ENCODE measurements at places on chromosomes 6 and 20.

GRCh38 chr6:118896339-118897136 lies 2.6 kb downstream of the ASF1A start:
- DNase-seq, result peak; percentile 58

- peak; percentile 69 for DNase-seq
Observed at GRCh38 chr6:79949233-79949632, 1.9 kb upstream of the ELOVL4 start.

DNA sequence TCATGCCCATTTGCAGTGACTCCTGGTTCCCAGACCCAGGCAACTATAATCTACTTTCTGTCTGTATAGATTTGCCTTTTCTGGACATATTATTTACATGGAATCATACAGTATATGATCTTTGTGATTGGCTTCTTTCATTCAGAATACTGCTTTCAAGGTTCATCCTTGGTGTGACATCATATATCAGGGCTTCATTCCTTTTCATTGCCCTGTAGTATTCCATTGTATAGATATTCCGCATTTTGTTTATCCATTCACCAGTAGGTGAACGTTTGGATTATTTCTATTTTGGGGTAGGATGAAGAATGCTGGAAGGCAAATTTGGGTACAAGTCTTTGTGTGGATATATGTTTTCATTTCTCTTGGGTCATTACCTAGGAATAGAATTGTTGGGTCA lies 36.1 kb downstream of the PPP1R16B start:
- no peak for DNase-seq

- DNase-seq, result peak; percentile 19
Observed at GRCh38 chr20:31484001-31484400, 8.9 kb downstream of the REM1 start.

DNA sequence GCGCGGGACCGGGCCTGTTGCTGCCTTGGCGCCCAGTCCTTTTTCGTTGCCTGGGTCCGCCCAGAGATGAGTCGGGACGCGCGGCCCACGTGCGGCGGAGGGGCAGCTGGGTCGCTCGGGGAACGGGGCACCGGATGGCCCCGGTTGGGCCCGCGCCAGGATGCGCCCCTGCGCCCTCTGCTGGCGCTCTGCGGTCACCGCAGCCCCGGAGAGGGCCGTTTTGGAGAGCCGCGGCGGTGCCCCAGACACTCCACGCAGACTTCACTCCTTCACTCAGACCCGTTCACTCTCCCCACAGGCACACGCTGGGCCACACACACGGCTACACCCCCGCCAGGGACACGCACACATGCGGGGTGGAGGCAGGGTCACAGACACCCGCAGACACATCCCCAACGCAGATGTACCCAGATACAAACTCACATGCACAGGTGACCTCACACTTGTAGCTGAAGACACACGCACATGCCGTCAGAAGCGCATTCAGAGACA lies 38.8 kb downstream of the SRC start:
- peak; percentile 67 for DNase-seq

DNA sequence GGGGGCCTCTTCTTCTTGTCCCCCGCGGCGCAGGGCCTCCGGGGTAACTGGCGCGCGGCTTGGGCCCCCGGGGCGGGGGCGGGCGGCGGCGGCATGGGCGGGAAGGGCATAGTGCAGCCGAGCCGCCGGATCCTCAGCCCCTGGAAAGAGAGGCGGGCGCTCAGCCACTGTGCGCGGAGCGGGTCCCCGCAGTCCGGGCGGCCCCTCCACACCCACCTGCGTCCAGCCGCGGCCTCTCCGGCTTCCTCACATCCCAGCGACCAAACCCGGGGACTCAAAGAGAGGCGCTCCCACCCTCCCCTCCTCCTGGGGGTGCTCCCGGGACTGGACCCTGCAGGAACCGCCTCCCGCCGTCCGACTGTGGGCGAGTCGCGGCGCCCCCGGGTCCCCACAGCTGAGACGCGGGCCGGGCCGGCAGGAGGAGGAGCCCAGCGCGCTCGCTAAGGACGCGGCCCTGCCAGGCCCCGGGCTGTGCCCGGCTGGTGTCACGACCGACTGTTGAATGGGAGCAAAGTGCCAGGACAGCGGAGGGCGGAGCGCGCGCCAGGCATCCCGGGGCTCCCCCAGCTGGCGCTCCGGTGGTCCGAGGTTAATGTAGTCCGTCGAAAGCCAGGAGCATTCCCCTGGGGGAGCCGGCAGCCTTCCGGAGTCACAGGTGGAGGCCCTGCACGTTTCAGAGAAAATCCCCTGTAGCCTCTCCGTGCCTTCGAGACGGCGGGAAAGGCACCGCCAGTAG lies at the start of gene PRR18:
PRR18 (minus strand) TSS at position 360 of the 736 bp plus-strand sequence; CDS start at position 110, 250 bp downstream.
- no peak for DNase-seq

DNA sequence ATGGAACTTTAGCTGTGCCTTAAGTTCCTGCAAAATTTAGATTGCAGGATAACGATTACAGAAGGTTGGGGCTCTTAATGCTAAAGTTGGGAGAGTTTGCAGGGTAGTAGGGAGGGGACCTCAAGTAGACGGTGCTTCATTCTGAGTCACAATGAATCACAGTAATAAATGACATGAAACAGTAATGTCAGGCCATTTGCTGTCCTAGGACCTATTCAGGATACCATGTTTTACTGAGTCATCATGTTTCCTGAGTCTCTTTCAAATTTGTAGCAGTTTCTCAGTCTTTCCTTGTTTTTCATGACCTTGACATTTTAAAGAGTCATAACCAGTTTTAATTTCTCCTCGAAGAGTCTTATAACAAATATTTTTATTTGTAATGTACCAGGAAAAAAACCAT lies 406.9 kb upstream of the MAP3K7 start:
- DNase-seq, result no peak

DNA sequence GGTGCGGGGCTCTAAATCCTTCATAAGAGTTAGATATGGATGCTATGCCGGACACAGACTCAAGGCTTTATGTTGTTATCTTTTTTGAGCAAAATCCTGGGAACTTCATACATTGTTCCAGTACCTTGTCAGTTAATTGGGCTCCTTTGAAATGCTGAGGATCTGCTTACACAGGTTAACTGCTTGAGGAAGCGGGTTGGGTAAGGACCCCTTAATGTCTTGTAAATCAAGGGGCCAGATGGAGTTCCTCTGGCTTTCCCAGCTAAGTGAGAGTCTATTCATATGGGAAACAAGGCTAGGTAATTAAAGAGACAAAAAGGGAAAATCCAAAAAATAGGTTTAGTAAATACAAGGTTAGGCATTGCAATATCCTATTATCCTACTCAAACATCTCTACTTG lies 141.5 kb downstream of the OR2B2 start:
- no peak for DNase-seq

- no peak for DNase-seq
Observed at GRCh38 chr20:10971096-10971495, 297.3 kb upstream of the JAG1 start.

- no peak for DNase-seq
Observed at GRCh38 chr6:169075915-169076654, 177.6 kb downstream of the THBS2 start.

DNA sequence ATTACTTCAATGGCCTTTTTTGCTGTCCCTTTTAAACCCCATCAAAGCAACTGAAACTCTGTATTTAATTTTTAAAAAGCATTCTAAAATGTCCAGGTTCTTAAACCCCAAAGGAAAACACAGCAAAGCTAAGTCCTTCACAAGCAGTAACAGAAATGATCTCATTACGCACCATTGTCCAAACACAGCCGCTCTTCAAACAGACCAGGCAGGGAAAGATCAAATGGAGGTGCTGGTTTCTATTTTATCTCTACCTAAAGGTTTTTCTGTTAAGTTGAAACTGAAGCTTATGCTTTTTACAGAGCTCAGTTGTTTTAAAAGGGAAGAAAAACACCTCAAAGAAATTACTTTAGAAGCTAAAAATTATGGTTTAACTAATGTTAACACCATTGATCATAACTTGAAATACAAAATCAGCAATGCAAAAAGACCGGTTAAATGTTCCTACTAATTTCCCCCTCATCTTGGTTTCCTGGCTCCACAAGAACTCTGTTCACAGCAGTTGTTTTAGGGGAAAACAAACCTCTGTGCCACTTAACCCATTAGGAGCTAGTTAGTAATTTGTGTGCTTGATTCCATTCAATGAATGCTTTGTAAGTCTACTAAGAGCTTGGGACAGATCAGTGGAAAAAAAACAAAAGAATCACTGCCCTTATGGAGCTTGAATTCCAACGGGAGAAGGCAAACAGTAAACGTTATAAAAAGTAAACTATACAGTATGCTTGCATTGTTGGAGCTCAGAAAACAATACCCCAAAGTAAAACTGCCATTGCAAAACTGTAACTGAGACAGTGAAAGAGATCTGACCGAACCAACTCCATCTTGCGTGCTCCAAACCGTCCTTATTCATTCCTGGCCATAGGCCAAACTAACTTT lies 87.4 kb downstream of the CD24 start:
- no peak for DNase-seq

GRCh38 chr6:101150226-101150625 lies 243.3 kb upstream of the GRIK2 start:
- no peak for DNase-seq

DNA sequence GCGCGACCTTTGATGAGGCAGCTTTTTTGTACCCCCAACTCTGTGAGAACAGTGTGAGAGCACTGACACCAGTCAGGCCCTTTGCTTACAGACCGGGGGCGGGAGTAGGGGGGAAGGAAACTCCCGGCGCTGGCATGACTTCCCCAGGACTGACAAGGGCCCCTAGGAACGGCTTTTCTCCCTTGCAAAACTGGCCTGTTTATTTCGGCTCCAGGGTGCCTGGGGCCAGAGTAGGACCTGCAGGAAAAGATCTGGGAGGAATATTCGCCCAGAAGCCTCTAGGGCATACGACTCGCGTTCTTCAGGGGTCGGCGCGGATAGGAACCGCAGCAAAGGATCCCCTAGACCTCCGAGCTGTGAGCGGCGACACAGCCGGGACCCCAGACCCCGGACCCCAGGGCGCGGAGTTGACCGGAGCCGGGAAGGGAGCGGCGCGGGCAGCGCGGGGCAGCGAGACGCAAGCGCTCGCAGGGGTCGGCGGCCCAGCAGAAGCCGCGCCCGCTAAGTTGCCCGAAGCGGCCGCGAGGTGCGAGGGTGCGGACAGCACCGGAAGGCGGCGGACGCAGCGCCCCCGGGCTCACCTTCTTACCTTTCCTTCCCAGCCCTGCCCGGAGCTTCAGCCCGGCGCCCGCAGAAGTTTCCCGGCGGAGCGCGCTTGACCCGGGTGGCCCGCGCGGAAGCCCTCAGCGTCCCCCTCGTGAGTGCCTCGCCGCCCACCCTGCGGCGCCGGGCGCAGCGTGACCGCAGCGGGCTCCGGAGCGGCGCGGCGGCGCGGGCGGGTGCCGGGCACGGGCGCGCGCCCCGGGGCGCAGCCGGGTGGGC lies at the start of gene POPDC3:
POPDC3 (minus strand) TSS at position 771 of the 822 bp plus-strand sequence. CDS start 18,105 bp downstream, outside the sequence.
- peak; percentile 59 for DNase-seq

DNA sequence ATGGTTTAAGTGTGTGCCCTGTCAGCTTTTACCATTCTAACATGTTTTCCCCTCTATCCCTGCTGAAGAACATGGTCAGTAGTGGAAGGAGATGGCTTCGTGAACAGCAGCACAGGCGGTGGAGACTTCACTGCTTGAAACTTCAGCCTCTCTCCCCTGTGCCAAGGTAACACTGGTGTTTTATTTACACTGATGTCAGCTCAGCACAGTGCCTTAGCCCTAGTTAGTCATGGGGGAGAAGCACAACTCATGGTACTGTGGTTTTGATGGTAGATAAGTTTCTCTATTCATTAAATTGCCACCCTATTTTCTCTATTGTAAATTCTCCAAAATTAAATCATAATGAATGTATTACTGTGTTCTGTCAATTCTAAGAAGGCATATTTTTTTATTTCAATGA lies 56.6 kb downstream of the MTHFD1L start:
- no peak for DNase-seq

DNA sequence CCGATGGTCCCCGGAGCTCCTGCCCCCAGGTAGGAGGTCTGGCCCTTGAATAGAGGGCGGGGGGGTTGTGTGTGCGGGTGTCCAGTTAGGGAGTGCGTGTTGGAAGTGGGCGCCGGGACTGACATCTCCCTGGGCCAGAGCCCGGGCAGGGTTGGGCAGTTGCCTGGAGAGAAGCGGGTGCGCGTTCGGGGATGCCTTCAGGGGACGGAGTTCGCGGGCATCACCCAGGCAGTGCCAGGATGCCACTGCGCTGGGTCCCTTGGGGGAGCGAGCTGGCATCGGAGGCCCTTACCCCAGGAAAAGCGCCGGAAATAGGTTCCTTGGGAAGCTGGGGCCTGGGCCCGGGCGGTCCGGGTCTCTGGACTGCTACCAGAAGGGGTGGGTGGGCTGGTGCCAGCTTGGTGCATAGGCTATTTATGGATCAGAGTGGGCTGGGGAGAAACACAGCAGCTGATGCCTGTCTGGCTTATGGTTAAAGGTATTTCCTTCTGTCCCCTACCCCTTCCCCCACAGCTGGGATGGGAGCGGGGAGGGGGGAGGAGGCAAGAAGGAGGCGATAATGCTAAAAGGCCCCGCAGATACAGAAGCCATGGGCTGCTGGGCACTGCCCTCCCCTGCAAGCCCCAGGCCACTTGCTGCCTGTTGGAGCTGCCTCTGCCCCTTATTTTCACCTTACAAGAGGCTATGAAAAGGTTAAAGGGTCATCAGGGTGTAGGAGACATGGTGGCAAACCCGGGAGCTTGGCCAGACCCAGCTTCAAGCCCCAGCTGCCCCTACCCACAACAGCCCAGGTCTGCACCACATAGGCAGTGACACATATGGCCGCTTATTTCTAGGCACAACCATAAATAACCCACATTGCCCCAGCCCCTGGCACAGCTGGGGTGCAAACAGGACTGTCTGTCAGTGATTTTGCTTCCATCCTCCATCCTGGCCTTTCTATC lies 638 bp downstream of the PACSIN1 start:
- DNase-seq, result no peak
